ENCODE measurements at places on chromosomes 3 and 15.

GRCh38 chr3:195148549-195148948, 122.4 kb downstream of the XXYLT1 start:
- DNase-seq = peak; percentile 68

- DNase-seq = no peak
Observed at GRCh38 chr15:63881431-63881830, 47.7 kb upstream of the HERC1 start.

GRCh38 chr3:187464682-187465081, 96.5 kb downstream of the RTP4 start:
- no peak for DNase-seq

DNA sequence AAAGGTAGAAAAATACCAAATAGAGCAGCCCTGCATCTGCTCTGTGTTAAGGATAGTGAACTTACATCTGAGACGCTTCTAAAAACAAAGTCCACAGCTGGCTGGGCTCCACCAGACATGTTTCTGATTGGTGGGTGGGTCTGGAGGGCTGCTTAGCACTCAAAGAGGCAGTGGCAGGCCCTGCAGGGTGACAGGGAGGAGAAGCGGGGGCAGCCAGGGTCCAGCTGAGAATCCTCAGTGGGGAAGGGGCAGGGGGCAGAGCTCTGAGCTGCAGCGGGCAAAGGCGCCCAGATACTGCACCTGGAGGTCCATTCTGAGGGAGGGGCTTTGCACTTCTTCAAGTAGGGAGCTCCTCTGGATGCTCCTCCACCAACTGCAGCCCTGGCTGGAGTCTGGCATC, 28.1 kb downstream of the PRR23E start:
- DNase-seq = no peak

DNA sequence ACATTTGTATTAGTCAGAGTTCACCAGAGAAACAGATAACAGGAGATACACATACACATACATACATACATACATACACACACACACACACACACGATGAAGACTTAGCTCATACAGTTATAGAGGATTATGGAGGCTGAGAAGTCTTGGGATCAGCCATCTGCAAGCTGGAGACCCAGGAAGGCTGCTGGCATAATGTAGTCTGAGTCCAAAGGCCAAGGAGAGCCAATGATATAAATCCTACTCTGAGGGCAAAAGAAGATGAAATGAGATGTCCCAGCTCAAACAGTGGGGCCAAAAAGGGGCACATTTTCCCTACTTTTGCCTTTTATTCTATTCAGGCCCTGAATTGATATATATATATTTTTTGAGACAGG, 6.4 kb upstream of the TTC14 start:
- DNase-seq = no peak

DNA sequence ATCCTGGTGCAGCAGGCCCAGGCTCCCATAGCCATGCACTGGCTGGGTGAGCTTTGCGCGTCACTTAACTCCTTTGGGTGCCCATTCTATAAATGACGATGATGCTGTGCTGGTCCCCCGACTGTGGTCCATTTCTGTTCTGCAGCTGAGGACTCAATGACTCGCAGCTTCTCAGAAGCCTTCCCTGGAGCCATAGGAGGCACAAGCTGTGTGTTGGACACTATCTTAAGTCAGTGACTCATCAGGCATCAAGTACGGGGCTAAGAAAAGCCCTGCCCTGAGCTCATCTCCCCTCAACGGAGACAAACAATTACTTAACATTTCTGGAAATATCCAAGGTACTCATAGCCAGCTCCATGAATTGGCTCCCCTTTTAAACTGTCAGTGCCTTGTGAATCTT, 13.8 kb upstream of the MUSTN1 start:
- no peak for DNase-seq

DNA sequence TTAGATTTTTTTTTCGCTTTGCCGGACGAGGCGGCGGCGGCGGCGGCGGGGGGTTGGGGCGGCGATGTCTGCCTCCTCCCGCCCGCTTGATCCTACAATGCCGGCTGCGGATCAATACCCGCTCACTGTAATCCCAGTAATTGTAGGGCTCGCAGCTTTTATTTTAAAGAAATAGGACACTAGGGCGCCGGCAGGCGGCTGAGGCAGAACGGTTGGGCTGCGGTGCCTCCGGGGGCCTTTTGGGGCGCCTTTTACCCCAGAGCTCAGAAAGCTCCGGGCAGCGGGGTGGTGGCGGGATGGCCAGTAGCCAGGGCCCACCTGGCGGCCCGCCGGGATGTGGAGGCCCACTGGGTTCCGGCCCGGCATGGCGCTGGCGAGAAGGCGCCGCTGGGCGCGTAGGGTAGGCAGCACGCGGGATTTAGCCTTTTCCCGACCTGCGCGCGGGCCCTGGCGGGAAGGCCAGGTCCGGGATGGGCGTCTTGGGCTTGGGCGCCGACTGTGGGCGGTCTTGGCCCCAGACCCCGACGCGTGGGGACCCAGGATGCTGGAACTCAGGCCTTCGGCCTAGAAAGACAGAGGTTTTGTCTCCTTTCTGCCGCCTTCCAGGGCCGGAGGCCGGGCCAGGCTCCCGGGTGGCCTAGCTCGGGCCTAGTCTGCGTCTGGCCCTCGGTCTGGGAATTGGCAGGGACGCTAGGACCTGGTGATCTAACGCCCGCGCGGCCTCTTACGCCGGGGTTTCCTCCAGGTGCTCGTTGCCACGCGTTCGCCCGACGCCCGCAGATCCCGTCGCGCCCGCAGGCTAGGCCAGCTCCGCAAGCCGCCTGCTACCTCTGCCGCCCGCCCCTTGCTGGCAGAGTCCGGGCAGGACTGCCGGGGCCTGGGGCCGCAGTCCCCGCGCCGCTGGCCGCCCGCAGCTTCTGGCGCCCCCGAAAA, 15.5 kb upstream of the ONECUT1 start:
- no peak for DNase-seq

DNA sequence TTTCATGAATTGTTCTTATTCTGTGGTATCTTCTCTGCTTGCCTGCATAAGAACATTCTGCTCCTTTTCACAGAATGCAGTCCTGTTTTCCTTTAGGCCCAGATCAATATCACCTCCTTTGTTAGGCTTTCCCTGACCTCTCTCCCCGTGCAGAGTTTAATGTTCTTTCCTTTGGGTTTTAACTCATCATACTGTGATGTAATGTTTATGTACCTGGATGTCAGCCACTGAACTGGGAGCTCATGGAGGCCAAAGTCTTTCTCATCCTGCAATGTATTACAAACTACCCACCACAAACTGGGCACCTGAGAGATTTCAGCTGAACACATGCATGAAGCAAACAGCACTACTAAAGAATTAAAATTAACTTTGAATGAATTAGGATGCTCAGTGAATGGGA, 192.8 kb upstream of the RORA start:
- DNase-seq = no peak

DNA sequence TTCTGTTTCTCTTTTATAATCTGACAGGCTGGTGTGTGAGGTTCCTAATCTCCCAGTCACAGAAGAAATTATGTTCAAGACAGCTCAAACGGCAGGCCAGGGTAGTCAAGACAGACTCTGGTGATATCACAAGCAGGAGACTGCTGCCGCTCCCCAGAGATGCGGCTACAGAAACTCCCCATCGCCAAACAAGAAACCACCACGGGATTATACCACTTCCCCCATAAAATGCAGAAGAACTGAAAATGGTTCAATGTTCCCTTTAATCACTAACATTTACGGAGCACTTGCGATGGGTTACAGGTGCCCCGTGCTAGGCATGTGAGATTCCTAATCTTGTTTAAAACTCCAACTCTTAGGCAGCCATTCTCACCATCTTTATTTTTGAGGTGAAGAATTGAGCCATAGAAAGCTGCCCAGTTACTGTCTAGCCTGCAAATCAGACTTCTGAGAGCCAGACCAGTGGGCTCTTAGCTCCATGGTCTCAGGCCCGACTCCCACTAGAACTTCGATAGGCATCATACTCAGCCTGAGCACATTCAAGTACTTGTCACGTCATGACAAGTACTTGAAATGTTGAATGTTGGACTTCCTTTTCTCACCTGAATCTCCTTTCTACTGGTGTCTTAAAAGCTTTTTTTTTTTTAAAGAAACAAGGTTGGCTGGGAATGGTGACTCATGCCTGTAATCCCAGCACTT, 58.4 kb downstream of the TBC1D2B start:
- no peak for DNase-seq

Measured in dermis microvascular lymphatic vessel endothelial cell (primary cell).